ENCODE measurements at places on chromosomes 12 and 14. TPM values are rescaled to one million over a fixed set of nuclear protein-coding genes. Genes with fewer than 3 reads are reported as not detected.
A peak's percentile ranks its signal among the peaks of the same experiment; 100 is the strongest.

- no peak for DNase-seq
Observed at GRCh38 chr12:26798023-26798422, 35.0 kb downstream of the ITPR2 start.

GRCh38 chr12:116891019-116891418 is 9.8 kb upstream of the HRK start:
- no peak for DNase-seq

DNA sequence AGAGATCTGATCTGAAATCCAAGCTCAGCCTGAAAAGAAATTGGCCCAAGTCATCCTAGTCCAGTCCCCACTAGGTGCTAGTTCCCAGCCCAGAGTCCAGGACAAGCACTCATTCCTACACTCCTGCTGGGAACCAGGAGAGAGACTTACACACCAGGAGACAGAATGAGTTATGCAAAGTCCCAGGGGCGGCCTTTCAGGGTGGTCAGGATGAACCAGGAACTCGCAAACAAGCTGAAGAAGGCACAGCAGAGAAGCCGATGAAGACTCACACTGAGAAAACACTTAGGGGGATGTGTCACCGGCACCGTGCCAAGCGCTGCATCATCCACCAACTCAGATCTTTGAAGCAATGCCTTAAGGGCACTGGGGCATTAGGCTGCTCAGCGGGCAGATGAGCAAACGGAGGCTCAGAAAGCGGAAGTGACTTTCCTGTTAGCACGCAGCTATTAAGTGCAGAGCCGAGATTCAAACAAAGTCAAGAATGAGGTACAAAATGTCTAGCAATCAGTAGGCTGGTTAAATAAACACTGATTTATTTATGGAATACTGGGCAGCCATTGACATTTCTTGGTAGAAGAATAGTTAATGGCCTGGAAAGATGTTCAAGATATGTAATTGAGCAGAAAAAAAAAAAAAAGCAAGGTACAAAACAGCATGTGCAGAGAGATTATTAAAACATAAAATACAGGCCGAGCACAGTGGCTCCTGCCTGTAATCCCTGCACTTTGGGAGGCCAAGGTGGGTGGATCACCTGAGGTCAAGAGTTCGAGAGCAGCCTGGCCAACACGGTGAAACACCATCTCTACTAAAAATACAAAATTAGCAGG is 78.7 kb downstream of the LRRC74A start:
- peak; percentile 81 for DNase-seq

DNA sequence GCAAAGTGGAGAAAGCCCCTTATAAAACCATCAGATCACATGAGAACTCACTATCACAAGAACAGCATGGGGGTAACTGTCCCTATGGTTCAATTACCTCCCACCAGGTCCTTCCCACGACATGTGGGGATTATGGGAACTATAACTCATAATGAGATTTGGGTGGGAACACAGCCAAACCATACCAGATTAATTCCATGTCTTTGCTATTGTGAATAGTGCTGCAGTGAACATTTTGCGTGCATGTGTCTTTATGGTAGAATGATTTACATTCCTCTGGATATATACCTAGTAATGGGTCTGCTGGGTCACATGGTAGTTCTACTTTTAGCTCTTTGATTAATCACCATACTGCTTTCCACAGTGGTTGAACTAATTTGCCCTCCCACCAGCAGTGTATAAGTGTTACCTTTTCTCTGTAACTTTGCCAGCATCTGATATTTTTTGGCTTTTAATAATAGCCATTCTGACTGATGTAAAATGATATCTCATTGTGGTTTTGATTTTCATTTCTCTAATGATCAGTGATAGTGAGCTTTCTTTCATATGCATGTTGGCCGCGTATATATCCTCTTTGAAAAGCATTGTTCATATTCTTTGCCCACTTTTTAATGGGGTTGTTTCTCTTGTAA is 29.7 kb upstream of the SAV1 start:
- no peak for DNase-seq

DNA sequence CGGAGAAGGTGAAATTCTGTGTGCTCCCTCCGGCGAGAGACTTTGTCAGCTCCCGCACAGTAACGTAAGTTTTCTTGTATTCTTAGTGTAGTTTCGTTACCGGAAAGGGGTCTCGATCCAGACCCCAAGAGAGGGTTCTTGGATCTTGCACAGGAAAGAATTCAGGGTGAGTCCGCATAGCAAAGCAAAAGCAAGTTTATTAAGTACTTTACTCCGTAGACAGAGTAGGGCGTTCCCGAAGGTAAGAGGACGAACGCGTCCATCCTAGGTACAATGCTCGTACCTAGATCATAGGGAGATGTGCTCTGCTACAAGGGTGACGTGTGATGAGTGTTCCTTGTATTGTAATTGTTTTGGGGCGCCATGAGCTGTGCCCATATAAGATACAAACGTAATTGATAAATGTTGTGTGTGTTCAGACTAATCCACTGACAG is 293 bp downstream of the IFI27L1 start:
- no peak for DNase-seq

GRCh38 chr14:58844544-58844943 is 206.8 kb downstream of the DACT1 start:
- no peak for DNase-seq

- DNase-seq = no peak
Observed at GRCh38 chr12:94623161-94623920, 27.0 kb downstream of the TMCC3 start.

DNA sequence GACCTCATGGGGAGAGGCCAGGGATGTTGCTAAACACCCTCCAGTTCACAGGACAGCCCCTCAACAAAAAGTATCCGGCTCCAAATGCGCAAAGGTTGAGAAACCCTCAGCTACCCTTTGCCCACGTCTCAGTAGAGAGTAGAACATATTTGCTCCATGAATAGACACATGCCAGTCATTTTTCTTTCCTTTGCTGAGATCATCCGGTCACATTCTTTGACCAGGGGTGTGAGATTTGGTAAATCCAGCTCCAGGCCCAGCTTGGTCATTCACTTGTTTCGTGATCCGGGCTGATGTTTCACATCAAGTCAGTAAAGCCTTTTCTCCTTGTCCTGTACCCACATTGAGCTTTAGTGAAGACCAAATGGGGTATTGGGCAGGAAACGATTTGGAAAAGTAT is 83.6 kb upstream of the LHX5 start:
- DNase-seq = no peak

The DLK1 gene
- total RNA-seq = 0.68 TPM

DNA sequence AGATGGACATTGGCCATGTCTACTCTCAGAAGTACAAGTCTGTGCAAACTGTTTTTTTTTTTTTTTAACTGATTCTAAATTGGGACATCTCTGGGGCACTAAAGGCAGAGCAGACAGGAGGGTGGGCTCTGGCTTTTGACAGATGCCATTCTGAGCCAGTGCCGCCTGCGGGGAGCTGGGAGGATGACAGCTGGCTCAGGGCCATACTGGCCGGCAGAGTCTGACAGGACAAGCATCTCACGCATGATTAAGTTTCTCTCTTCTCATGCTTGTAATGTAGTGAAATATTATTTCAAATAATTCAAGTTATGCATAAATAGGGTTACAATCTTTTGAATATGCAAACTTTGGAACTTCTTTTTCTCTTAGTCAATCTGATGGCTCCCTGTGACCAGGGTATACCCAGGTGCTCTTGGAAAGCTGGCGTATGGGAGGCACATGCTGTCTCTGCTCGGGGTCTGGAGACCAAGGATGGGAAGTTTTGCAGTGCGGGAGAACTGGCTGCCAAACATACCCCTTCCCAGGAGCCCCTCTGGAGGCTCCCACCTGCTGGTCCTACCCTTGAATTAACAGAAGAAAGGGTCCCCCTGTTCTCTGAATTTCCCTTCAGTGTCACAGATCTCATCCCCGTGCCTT is 7.6 kb downstream of the CDCA4 start:
- no peak for DNase-seq

GRCh38 chr12:52029685-52030084 is 21.6 kb upstream of the NR4A1 start:
- no peak for DNase-seq

The SLC5A8 gene
- not detected for total RNA-seq

DNA sequence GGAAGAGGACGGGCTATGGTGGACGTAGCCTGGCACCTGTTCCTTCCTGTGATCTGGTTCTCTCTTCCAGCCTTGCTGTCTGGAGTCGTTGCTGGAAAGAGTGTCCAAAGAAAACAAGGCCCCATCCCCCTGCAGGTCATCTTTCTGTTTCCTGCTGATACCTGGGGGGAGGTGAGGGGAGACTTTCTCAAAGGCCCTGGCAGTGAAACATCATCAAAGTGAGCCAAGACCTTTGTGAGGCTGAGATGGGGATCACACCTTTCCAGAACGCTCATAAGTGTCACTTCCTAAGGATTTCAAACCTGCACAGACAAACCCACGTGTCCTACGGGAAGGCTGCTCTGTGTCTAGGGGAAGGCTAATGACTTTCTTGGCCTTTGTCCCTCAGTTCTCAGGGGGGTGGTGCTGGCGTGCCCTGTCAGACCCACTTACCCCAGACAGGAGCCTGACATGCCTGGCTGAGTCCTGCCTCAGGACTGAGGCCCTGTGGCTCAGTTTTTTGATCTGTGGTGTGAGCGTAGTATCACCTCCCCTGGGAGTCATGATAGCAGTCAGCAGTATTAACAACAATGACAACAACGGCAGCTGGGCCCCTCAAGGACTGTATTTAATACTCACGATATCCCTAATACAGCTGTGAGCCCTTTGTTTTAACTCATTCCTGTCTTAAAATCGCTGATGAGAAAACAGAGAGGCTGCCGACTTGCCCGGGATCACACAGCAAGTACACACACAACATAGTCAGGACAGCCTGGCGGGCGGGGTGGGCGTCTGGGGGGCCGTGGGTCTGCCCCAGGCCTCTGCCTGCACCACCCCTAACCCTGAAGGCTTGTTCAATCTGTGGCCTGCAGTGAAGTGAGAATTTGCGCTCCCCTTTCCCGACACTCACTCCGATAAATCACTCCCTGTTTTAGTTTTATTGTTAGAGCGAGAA is 235.2 kb downstream of the SLC41A2 start:
- DNase-seq = no peak

The RPL10L gene
- not detected for total RNA-seq

- DNase-seq = no peak
Observed at GRCh38 chr14:76918782-76919394, 92.7 kb downstream of the LRRC74A start.

The CRIP1 gene
- 33.5 TPM for total RNA-seq

The HOXC10 gene
- total RNA-seq = not detected

GRCh38 chr14:105999361-106000028 is 473.1 kb downstream of the TMEM121 start:
- DNase-seq = peak; percentile 79

The FAM161B gene
- total RNA-seq = 1.3 TPM

The CABP1 gene
- 0.18 TPM for total RNA-seq

The HOMEZ gene
- 5.8 TPM for total RNA-seq
